ENCODE measurements at places on chromosomes 7 and 10.

DNA sequence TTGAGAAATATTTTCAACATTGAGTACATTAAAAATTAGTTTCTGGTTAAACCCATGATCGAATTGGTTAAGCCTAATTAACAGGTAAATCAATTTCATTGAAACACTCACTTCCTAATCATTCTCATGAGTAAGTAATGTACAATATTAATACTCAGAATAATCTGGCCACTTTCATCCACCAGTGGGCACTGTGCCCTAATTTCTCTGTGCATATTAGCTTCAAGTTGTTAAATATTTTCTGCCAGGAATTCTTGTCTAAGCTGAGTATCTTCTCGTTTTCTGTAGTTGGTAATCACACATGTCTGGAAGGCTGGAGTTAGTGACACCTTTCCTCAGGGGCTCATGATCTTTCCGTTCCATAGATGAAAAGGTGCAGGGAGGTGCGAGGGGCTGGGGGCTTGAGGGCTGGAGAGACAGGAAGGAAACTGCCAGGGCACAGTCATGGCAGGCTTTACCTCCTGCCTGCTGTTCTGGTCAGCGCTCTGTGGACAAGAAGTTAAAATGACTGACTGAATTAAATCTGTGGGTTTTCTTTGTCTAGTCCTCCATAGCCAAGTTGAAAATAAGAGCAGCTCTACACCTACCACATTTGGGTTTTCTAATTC, 71.9 kb downstream of the WIPF3 start:
- DNase-seq = peak; percentile 38

GRCh38 chr10:65964205-65964604, 961.6 kb upstream of the LRRTM3 start:
- DNase-seq = no peak

- DNase-seq = no peak
These were observed 45.5 kb upstream of the CALCR start for GRCh38 chr7:93620057-93620456.

DNA sequence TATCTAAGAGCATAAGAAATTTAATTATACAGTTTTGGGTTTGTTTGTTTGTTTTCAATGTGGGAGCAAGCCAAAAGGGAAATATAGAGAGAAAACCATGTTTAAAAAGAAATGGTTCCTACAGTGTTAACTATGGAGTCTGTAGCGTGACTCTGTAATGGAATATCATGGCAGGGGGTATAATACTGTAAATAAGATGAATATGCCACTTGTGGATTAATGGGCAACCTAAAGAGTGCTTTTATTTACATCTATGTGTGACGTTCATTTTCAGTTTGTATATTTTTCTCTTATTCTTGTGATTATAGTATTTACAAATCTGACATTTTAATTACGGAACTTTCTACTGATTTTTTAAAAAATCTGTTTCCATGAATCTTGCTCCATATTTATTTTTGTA, 95.9 kb downstream of the POLL start:
- DNase-seq = no peak

GRCh38 chr10:86311906-86312305, 54.7 kb downstream of the GRID1 start:
- no peak for DNase-seq

- no peak for DNase-seq
These were observed 277.0 kb downstream of the HDAC9 start for GRCh38 chr7:18772567-18772965.

GRCh38 chr7:40918701-40919271, 784.0 kb downstream of the SUGCT start:
- no peak for DNase-seq

DNA sequence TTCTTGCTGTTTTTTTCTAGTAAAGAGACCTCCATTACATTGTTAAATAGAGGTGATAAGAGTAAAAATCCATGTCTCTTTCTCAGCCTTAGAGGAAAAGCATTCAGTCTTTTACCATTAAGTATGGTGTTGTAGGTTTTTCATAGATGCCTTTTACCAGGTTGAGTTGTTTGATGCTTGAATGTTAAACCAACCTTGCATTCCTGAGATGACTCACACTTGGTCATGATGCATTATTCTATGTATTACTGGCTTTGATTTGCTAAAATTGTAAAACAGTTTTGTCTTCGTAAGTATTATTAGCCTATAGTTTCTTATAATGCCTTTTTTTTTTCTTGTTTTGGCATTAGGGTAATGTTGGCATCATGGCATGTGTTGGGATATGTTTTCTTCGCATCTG, 90.0 kb downstream of the ANKRD61 start:
- DNase-seq = no peak

- DNase-seq = no peak
These were observed 18.0 kb downstream of the CALU start for GRCh38 chr7:128757203-128757602.

DNA sequence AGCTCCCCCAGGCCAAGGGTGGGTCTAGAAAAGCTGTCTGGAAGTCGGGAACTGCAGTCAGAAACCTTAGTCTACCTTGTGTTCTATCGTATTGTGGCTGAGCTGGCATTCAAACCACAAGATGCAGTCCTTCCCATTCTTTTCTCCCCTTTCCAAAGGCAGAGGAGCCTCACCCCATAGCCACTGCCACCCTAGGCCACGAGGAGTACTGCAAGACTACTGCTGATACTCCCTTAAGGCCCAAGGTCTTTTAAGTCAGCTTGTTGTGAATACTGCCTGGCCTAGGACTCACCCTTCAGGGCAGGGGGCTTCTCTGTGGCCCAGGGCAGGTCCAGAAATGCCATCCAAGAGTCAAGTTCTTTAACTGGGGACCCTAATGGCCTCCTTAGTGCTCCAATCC, 214.5 kb upstream of the CNTNAP2 start:
- DNase-seq = no peak

DNA sequence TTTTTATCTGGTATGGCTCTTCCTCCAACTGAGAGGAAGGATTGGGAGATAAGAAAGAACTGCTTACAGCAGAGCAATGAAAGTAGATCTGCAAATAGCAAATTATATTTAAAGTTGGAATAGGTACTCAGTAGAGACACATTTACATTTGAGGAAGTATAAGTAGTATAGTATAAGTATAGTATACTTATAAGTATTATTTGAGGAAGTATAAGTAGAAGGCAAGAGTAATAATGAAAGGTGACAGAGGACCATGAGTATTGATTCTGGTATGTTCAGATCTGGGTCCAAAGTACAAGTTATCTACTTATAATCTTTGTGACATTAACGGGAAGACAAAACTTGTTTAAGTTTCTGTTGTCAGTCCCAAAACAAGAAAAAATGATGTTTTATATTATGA, 527.6 kb upstream of the SORCS1 start:
- DNase-seq = no peak

DNA sequence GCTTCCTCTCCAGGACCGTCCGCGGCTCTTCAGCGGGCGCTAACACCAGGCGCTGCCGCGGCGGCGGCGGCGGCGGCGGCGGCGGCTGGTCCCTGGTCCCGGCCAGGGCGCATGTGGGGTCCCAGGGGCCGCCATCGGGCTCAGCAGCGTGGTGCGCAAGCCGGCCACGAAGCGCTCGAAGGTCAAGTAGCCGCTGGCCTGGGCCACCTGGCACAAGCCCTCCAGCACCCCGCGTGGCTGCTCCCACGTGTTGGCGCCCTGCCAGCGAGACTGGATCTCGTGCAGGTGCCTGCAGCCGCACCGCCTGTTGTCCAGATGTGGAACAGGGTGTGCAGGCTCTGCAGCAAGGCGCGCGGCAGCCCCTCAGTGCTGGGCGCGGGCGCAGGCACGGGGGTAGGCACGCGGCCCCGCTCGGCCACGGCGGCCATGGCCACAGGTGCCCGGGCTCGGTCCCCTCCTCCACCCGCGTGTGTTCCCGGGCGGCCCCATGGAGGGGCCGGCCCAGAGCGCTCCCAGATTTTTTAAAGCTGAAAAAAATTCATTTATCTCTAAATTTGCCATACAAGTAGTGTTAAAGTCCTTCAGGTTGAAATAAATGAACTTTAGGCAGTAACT, 884.2 kb upstream of the ZNF722 start:
- DNase-seq = no peak

GRCh38 chr7:4269746-4270145, 412.3 kb upstream of the FOXK1 start:
- no peak for DNase-seq

- no peak for DNase-seq
These were observed 81.4 kb upstream of the GJD4 start for GRCh38 chr10:35523670-35524225.

- peak; percentile 19 for DNase-seq
These were observed 88.8 kb upstream of the INSIG1 start for GRCh38 chr7:155208681-155209477.

DNA sequence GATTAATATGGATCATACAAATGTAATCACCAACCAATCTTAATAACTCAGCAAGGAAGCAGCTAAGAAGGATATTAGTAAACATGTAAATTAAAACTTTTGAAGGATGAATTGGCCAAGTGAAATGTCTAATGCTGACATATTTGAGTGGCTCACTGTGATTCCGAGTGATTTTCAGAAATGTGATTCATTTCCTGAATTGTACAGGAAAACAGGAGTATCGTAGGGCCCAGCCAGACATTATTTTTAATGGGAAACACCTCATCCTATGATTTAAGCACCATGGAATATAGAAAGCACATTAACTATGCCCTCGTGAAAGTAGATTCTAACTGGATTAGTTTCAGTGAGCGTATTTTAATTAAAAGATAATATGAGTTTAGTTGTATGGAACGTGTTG, 82.3 kb downstream of the LHFPL3 start:
- DNase-seq = no peak

DNA sequence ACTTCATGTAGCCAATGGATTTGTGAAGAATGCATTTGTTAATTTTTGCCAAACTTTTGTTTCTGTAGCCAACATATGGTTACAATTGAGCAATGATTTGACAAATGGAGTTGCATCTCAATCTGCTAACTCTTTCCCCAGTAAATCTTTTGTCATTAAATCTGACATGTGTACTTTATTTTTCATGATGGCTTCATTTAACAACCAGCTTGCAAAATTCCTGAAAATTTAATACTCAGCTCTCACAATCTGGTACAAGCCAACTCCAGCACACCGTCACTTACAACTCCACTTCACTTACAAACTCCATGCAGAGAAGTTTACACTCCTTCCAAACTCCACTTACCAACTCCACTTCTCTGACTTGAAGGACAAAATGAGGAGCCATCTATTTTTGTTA, 26.5 kb upstream of the HIBADH start:
- no peak for DNase-seq

GRCh38 chr10:49520122-49520775, 18.7 kb downstream of the ERCC6 start:
- no peak for DNase-seq

DNA sequence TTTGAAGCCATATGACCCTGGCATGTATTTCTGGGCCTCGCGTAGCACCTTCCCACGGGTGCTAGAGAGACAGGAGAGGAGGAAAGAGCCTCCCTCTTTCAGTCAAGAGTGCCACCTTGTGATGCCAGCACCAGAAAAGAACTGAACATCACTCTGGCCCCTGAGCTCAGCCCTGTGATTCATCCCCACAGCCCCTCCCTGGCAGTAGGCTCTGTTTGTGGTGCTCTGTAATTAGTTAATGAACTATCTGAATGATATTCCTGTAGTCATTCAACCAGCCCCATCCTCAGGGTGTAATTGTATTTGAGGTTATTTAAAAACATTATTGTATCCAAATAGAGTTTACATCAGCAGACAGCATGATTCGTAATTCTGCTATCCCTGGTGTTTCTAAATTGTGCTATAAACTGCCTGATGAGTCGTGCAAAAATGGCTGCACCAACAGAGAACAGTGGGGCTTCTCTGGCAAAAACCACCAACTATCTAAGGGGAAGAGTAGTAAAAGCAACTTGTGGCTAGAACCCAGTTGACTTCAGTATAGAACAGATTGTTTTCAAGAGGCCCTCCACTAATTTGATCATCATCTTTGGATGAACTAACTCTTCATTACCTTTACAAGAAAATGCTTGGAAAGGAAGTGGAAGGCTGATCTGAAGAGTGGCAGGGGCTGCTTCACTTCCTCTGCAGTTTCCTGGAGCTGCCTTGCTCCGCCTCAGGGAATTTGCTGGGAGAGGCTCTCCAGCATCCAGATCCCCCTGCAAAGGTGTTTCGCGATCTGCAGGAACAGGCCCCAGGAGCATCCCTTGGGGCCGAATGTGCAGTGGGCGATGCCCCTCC, 23.7 kb upstream of the TIAL1 start:
- DNase-seq = no peak

GRCh38 chr10:103859161-103860086, 4.0 kb upstream of the SH3PXD2A start:
- no peak for DNase-seq

DNA sequence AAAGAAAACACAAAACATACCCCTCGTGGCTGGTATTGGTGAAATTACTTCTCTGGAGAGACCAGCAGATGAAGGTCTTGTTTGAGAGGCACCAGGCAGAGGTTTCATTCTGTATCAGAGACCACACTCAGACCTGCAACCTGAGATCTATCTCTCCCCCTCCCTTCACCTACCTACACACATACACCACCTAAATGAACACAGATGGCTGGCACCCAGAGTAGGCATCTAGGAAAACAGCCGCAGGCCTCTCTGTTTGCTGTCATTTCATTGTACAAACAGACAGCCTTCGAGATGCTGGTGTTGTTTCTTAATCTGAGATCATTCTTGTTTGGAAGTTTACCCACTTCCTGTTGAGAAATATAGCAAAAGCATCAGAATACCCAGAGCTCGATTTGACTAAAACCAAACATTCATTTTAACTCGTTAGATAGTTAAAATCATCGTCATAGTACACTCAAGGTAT, 173.9 kb upstream of the SLC25A13 start:
- DNase-seq = no peak

DNA sequence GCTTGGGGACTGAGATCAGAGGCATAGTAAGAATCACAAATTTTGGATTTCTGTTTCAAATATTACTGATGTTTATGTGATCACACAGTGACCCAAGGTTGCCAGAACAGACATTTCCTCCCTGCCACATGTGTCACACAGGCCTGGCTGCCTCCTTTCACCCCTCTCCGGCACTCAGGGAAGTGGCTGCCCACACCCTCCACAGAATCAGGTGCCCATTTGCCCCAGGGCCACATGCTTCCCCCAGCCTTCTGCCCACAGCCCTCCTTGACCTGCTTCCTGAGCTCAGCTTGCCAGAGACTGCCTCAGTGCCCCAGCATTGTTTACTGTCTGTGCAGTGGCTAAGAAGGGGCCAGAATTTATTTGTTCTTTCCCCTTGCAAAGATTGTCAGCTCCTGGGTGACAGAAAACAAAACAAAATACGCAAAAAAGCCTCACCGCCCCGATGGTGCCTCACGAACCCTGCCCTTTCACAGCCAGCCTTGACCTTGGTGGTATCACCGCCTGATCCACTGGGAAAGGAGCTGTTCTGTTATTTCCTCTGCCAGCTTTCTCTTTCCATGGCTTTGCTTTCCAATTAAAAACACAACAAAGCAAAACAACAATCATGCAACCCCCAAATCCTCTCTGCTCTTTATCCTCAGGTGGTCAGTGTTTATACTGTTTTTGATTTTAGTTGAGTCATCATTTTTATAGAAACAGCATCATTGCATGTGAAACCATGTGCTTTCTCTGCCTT, 52.8 kb downstream of the CHN2 start:
- DNase-seq = no peak

- no peak for DNase-seq
These were observed 237.5 kb upstream of the PPP2R2D start for GRCh38 chr10:131663351-131663750.

GRCh38 chr7:72099784-72100183, 312.4 kb downstream of the CALN1 start:
- no peak for DNase-seq

- no peak for DNase-seq
These were observed 100.7 kb downstream of the USP6NL start for GRCh38 chr10:11510736-11511135.

GRCh38 chr10:35889971-35890675, 248.0 kb upstream of the FZD8 start:
- no peak for DNase-seq

- no peak for DNase-seq
These were observed 438.8 kb upstream of the C7orf33 start for GRCh38 chr7:148151778-148152177.
